ENCODE measurements at places on chromosomes 1 and 21.

DNA sequence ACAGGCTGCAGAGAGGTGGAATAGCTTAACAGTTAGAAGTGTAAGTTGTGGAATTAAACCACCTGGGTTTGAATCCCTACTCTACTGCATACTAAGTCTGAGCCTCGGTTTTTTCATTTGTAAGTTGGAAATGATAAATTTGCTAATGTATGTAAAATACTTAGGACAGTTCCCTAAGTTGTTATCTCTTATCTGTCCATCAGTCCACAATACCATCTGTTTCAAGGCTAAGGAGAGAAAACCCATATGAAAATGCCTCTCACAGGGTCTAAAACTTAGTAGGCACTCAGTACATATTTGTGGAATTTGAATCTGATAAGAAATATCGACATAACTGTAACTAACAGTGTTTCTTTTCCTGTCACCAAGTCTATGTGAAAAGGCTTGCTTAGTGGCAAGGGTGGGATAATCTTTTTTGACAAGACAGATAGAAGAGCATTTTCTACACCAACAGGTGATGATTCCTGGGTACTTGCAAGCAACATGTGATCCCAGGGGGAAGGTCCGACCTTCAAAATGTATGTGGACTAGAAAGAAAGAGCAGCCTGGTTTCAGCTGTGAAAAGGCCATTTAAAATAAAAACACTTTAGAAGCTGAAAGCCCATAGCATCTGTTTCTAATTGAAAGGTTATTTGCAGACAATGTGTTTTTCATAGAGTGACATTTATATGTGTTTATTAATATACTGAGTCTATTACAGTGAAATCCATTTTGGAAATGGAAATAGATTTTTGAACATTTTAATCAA is 202.9 kb downstream of the HHAT start:
- DNase-seq = no peak

DNA sequence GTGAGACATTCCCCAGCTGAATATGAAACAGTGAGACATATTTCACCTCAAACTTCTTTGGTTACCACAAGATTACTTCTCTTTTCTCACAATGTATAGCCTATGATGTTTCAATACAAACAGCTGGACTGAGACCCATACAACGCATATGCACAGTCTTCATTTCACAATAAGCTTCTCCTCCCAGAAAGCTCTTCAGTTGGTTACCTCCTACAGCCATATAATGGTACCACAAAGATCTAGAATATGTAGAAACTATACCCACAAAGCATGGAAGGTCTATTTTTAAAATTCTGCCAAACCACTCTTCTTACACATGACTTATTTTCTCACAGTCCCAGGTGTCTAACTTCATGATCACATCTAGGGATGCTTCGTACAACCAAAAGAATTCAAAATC is 70.8 kb downstream of the JAK1 start:
- DNase-seq = no peak

DNA sequence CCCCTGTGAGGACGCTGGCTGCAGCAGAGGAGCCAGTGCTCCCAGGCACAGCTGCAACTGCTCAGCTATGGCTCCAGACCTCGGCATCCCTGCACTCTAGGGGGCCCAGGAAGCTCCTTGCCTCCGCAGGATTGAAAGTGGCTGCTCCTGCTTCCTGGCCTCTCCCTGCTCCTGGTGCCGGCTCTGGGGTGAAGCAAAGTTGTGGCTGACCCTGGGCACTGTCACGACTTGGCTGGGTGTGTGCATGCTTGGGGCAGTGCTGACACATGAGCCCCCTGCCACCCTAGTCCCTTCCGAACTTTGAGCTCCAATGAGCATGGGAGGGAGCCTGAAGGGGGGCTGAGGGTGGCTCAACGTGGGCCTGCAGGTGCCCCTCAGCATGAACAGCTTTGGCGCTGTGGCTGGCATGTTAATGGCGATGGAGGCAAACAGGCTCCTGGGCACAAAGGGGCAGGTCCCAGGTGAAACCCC is 1512.2 kb downstream of the KCNT2 start:
- no peak for DNase-seq

DNA sequence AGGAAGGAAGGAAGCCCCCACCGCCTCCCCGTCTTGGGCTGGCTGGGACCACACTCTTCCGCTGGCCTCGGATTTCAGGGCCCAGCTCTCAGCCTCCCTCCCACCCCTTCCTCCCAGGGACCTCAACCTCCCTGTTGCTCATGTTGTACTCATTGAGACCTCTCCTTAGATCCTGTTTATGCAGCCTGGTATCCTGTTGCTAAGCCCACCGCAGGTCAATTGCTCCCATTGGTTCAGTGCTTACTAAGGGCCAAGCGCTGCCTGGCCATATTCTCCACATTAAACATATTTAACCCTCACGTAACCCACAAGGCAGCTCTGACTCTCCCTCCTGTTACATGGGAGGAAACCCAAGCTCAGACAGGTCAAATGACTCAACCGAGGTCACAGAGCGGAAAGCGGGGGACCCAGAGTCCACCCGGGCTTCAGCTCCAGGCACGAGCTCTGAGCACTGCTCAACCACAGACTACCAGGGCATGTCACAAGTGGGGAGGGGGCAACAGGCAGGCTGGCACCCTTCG is 23.2 kb upstream of the H6PD start:
- DNase-seq = no peak

DNA sequence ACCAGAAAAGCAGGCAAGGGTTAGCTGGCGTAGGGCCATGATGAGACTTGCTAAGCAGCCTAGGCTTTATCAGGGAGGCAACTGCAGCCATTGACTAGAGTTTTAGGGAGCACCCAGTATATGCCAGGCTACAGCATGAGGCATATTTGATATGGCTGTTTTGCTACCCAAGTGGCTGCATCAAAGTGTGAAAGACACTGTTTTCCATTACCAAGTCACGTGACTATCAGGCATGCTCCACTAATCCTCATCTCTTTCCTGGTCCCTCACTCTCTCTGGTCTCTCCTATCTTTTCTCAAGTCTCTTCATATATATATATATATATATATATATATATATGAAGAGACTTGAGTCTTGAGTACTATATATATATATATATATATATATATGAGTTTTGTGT is 206.7 kb upstream of the POU3F1 start:
- DNase-seq = no peak

DNA sequence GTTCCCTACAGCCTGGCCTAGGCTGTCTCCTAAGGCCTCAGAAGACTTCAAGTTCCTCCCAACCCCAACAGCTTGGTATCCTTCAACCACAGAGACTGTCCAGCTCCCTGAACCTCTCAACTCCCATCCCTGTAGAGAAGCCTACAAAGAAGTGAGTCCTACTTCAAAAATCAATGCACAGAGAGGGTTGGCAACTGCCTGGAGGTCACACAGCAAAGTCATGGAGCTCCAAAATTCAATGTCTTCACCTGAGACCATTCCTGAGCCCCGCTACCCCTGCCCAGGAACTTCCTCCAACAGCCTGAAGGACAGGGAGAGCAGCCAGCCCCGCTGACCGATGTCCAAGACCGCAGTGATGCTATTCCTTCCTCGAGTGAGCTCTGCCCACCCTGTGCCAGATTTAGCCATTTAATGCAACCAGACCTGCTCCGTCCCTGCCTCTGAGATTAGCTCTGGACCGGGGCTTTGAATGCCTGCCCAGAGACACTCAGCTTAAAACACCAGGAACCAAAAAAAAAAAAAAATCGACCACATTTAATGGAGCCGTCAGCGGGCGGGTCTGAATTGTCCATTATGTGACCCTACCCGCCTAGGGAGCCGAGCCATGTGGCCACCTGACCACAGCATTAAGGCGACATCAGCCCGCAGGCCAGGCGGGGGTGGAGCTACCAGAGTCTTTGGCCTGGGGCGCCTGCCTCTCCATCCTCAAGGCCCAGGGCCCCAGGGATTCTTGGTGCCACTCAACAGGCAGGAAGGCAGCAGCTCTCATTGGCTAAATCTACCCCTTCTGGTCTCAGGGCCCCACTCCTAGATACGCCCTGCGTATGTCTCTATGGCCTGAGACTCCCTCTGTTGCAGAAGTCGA is 148.6 kb downstream of the SYF2 start:
- DNase-seq = no peak

- DNase-seq = no peak
Measured at GRCh38 chr1:228222548-228222947, 14.7 kb downstream of the OBSCN start.

- DNase-seq = no peak
Measured at GRCh38 chr1:81671038-81671437, 129.7 kb upstream of the ADGRL2 start.

GRCh38 chr1:196148367-196148970 is 459.8 kb downstream of the KCNT2 start:
- DNase-seq = no peak

DNA sequence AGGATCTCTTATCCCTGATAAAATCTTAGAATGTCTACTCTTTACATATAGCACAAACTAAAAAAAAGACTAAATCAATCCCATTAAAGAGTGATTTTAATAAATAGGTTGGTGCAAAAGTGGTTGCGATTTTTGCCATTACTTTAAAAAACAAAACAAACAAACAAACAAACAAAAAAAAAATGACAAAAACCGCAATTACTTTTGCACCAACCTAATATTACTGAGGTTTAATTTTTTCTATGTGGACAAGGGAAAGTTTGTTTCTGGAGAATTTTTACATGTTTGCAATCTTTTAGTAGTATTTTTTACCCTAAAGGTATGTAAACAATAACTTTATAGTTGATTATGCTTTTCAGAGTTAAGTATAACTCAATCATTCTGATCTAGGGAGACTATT is 119.7 kb upstream of the ADAMTS5 start:
- no peak for DNase-seq

DNA sequence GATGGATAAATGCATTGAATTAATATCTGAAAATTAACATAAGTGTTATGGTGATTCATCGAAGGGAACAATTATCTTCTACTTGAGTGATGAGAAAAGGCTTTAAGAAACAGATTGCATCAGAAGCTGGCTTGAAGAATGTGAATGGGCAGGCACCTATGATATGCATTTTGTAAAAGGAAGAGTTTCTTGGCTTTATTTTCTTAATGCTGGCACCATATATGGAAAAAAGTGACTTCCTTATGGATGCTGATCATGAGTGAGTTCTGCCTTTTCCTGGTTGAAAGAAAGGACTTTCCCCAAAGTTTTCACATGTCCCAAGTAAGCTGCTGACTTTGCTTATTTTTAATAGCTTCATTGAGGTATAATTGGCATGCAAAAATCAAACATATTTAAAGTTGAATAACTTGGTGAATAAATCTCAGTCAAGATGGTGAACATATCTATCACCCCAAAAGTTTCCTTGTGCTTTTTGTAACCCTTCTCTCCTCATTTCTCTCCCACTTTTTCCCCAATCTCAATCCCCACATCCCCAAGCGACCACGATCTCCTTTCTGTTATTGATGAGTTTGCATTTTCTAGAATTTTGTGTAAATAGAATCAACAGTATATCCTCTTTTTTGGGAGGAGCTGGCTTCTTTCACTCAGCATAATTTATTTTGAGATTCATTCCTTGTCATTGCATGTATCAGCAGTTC is 74.2 kb downstream of the SPATA46 start:
- no peak for DNase-seq

GRCh38 chr1:242754125-242754524 is 229.6 kb upstream of the PLD5 start:
- no peak for DNase-seq

- no peak for DNase-seq
Measured at GRCh38 chr1:10969267-10969970, 43.0 kb upstream of the TARDBP start.

DNA sequence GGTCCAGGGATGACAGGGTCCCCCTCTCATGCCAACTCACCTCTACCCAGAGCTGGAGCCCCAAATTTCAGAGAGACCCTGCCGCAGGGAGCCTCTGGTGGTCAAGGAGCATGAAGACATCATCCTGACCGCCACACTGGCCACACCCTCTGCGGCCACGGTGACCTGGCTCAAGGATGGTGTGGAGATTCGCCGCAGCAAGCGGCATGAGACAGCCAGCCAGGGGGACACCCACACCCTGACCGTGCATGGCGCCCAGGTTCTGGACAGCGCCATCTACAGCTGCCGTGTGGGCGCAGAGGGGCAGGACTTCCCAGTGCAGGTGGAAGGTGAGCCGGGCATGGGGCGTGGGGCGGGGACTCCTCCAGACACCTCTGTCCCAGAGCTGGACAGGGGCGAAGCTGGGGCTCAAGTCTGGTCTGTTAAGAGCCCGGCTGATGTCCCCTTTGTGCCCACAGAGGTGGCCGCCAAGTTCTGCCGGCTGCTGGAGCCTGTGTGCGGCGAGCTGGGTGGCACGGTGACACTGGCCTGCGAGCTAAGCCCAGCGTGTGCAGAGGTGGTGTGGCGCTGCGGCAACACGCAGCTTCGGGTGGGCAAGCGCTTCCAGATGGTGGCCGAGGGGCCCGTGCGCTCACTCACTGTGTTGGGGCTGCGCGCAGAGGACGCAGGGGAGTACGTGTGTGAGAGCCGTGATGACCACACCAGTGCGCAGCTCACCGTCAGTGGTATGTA is 66.0 kb downstream of the OBSCN start:
- no peak for DNase-seq

- DNase-seq = no peak
Measured at GRCh38 chr1:8162168-8162567, 136.1 kb upstream of the ERRFI1 start.

GRCh38 chr21:43940329-43941050 is 71.6 kb upstream of the TRAPPC10 start:
- DNase-seq = no peak

DNA sequence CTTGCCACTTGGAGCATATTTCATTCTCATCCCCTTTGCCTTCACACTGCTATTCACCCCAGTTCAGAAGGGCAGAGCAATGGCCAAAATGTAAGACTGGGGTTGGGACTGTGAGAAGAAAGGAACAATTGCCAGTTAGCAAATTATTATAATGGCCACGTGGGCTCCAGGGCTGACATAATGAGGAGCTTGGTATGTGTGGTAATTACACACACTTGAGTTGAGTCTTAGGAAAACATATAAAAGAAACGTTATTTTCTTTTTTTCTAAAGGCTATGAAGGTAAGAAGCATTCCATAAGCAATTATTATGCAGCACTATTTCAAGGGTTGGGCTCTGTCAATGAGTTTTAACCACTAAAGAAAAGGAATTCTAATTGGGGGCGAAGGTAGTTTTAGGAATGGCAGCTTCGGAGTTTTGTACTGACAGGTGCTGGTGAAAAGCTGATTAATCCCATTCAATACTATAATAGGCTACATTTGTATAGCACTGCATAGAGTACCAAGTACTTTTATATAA is 32.5 kb upstream of the BCL10 start:
- DNase-seq = no peak

GRCh38 chr21:45381036-45381787 is 23.8 kb upstream of the COL18A1 start:
- no peak for DNase-seq

DNA sequence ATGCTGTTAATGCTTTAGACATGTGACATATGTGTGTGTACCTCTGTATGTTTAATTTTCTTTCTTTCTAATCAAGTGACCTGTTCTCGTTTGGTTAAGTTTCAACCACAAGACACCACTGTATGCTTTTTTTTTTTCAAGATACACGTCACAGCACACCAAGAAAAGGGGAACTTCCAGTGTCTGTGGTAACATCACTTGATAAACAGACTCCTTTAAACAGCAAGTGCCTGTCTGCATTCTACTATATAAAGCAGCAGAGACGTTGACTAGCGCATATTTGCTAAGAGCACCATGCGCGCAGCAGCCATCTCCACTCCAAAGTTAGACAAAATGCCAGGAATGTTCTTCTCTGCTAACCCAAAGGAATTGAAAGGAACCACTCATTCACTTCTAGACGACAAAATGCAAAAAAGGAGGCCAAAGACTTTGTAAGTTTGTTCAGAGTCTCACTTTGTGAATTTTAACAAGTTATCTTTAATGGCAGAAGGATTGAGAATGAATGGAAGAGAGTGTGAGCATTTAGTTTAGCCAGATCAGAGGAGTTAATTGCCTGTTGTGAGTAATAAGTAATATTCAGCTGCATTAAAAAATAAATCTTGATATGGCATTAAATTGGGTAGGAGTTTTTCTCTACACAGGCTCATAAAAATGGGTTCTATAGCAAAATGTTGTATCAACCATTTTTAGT is at the start of gene RGS1:
TSS of gene RGS1 (plus strand) at position 275 of the 691 bp plus-strand sequence. CDS start at position 295, 20 bp downstream.
- no peak for DNase-seq
